ENCODE measurements at places on chromosomes 7 and 10.

DNA sequence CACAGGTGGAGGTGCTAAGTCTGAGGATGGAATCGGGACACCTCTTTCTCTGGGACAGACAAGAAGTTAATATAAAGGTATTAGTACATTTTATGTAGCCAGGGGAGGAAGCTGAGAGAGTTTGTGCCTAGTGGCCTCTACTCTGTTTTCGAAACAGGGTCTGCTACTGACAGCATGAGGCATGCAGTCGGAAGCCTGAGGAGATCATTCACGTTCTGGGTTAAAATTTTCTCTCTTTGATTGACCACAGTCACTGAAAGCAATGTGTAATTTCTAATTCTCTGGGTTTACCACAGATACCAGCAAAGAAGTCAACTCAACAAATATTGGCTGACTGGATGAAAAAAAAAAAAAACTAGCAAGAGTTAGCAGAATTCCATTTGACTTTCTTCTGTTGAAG, 53.3 kb upstream of the KCTD7 start:
- H3K36me3 ChIP-seq = peaks cover 3% of the 10 kb centered on the region
- no peak for DNase-seq
- H3K27ac ChIP-seq = no peak overlapping the region
- H3K27me3 ChIP-seq = no peaks in the 10 kb centered on the region
- no peak overlapping the region for H3K4me3 ChIP-seq

DNA sequence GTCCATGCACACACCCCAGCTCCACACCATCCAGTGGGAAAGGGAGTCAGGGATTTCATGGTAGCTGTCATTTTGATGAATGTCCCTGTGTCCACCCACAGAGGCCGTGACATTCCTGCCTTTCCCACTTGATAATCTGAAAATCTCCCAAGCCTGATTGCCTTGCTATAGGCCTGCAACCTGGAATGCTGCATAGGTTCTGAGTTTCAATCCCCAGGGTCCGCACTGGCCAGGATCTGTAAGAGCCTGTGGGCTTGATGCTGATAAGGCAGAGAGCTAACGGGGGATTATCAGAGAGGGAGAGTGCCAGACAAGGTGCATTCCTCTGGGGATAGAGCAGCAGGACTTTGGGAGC, 57.5 kb downstream of the RBM20 start:
- no peaks in the 10 kb centered on the region for H3K27me3 ChIP-seq
- H3K27ac ChIP-seq = no peak overlapping the region
- H3K36me3 ChIP-seq = no peaks in the 10 kb centered on the region
- H3K4me3 ChIP-seq = no peak overlapping the region

DNA sequence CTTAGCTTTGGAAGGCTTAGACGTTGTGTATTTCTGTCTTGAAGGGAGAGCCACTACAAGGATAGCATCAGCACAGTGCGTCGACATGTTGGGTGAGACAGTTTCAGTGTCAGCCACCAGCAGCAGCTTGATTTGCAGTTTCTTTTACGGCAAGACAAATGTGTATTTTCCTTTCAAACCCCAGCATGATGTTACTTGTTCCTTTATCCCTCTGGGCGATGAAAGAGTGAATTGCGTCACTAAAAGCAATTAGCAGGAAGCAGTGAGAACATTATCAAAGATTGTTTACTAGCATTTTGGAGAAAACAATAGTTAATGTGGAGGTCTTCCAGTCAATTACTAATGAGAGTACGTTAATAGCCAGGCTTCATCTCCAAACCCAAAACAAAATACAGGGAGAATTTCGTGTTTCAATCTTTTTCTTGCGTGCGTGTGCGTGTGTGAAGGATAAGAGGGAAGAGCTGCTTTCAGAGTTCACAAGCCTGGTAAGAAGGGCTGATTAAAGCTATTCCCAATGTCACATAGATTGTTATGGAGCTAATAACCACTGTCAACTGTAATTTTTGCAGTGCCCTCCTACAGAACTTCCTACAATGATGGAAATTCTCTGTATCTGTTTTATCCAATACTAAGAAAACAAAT, 157.1 kb upstream of the AOAH start:
- H3K27ac ChIP-seq = no peak overlapping the region
- DNase-seq = no peak
- H3K4me1 ChIP-seq = no peaks in the 10 kb centered on the region
- H3K4me3 ChIP-seq = no peak overlapping the region
- H3K27me3 ChIP-seq = no peaks in the 10 kb centered on the region

- H3K27me3 ChIP-seq = no peaks in the 10 kb centered on the region
- no peaks in the 10 kb centered on the region for H3K36me3 ChIP-seq
- H3K27ac ChIP-seq = no peak overlapping the region
Measured at GRCh38 chr10:124197371-124198124, 104.2 kb upstream of the CHST15 start.

DNA sequence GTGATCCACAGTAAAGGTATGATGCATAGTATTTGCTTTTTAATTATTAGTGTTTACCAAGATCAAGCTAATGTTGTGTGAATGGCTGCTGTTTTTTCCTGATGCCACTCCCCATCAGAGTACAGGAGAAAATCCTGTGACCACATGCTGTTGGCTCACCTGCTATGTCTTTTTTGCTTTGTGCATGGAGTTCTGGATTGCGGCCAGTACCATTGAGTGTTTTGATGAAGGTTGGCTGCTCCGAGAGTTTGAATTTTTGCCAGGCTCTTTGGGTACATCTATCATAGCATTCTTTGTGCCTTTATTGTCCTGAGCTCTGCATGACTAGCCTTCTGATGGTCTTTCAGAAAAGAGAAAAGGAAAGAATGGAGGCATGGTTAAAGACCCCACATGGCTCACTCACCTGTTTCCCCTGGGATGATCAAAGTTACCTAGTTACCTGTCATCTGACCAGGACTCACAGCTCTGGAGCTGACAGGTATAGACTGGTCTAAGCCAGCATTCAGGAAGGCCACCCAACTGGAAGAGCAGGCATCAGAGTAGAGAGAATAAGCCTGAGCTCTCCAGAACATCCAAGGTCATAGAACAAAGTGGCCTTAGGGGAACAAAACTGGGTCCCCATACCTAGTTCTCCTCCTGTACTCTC, 11.8 kb upstream of the SGPL1 start:
- no peaks in the 10 kb centered on the region for H3K4me1 ChIP-seq
- 0 out of 2 replicates have a peak, but pooled peaks cover 2% of the 10 kb centered on the region for H3K27me3 ChIP-seq
- DNase-seq = no peak

GRCh38 chr7:116465125-116465524, 34.4 kb upstream of the CAV2 start:
- peak overlapping the region; percentile 4 for H3K27ac ChIP-seq
- peaks cover 6% of the 10 kb centered on the region for H3K4me1 ChIP-seq

GRCh38 chr7:4871056-4871680, 9.3 kb upstream of the PAPOLB start:
- H3K4me3 ChIP-seq = no peak overlapping the region
- H3K27ac ChIP-seq = no peak overlapping the region
- no peaks in the 10 kb centered on the region for H3K36me3 ChIP-seq
- H3K4me1 ChIP-seq = no peaks in the 10 kb centered on the region
- H3K27me3 ChIP-seq = no peaks in the 10 kb centered on the region

DNA sequence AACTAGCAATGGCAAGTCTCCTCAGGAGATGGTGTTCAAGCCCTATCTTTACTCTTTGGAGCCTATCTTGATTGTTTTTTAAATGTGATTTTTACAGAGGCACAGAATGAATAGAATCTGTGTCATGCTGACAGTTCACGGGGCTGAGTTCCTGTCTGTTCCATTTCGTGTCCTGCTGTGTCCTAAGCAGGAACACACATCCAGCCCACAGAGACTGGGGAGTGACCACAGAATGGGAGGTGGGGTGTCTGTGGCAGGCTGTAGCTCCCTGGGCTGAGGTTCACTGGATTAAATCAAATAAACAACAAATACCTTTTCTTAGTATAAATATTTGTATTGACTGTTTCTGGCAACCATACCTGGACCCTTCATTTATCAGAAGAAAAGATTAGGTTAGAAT, 73.4 kb upstream of the CARD11 start:
- DNase-seq = no peak
- H3K36me3 ChIP-seq = no peaks in the 10 kb centered on the region
- no peaks in the 10 kb centered on the region for H3K27me3 ChIP-seq
- no peak overlapping the region for H3K4me3 ChIP-seq
- H3K27ac ChIP-seq = no peak overlapping the region

DNA sequence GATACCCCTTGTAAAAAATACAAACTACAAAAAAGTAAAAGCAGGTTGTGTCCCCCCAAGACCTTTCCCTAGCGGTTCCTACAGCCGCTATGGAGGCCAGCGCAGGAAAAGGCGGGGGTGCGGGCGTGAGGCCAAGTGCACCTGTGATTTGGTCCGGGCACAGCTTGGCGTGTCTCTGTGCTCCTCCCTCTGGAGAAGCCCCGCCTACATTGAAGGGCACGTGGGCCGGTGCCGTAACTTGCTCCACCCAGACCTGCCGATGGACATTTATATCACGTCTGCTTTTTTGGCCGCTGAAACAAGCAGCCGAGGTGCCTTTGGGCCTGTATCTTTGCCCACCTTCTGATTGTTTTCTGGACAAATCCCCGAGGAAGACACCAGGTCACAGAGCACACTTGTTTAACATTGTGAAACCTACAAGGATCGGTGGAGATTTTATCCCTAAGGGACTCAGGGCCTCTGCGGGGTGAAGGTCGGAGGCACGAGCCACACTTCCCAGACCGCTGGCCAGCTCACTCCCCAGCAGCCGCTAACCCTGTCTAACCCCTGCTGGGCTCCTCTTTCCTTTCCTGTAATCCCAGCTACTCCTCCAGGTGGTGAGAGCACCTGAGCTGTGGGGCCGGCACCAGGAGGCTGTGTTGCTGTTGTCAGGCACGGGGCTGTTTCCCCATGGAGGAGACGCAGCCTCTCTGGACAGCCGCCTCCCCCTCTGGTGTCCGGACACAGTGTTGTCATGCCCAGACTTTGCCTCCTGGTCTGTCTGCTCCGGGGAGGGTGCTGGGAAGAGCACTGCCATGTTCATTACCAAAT, 18.8 kb upstream of the INPP5A start:
- H3K4me1 ChIP-seq = peaks cover 43% of the 10 kb centered on the region
- H3K27ac ChIP-seq = peak overlapping the region; percentile 55
- no peak overlapping the region for H3K4me3 ChIP-seq
- H3K36me3 ChIP-seq = no peaks in the 10 kb centered on the region

DNA sequence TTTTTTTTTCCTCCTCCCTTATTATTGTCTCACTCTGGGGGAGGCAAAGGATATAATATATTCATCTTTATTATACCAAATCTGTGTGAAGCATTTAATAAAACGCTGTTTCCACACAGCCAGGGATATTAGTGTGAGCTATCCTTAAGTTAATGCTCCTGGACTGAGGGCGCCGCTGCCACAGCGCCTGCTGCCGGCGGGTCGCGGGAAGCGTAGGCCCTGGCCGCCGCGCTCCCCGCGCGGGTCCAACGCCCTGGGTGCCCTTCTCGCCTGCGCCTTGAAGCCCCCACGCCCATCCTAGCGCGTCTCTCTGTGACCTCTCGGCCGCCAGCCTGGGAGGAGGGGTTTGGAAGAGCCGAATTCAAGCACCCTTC, 9.5 kb upstream of the LBX1 start:
- H3K4me3 ChIP-seq = no peak overlapping the region
- H3K36me3 ChIP-seq = no peaks in the 10 kb centered on the region
- H3K4me1 ChIP-seq = no peaks in the 10 kb centered on the region
- DNase-seq = no peak

DNA sequence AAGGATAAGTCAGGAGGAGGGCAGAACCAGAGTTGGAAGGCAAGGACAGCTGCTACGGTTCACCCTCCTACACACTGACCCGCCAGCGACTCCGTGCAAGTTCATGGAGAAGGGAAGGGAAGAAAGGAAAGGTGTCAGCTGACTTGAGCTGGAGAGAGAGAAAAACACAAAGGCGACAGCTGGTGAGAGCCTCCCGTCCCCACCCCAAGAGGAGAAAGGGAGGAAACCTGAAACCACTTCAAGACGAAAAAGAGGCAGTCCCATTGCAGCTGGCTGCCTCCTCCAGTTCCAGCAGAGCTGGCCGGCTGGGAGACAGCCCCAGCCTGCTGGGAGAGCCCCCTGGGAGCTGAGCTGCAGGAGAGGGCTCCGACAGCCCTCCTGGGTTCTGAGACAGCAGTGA, 75.2 kb downstream of the PARD3 start:
- DNase-seq = peak; percentile 47
- H3K27me3 ChIP-seq = no peaks in the 10 kb centered on the region
- peak overlapping the region; percentile 4 for H3K27ac ChIP-seq
- H3K4me3 ChIP-seq = no peak overlapping the region

GRCh38 chr7:129368389-129368986, 65.7 kb upstream of the STRIP2 start:
- H3K4me3 ChIP-seq = no peak overlapping the region
- H3K4me1 ChIP-seq = no peaks in the 10 kb centered on the region
- H3K27ac ChIP-seq = no peak overlapping the region
- no peak for DNase-seq
- H3K36me3 ChIP-seq = no peaks in the 10 kb centered on the region

GRCh38 chr10:124447751-124448466, 1.9 kb downstream of the NKX1-2 start:
- DNase-seq = no peak
- H3K36me3 ChIP-seq = no peaks in the 10 kb centered on the region
- H3K4me1 ChIP-seq = peaks cover 22% of the 10 kb centered on the region
- peaks cover 2% of the 10 kb centered on the region for H3K27me3 ChIP-seq

DNA sequence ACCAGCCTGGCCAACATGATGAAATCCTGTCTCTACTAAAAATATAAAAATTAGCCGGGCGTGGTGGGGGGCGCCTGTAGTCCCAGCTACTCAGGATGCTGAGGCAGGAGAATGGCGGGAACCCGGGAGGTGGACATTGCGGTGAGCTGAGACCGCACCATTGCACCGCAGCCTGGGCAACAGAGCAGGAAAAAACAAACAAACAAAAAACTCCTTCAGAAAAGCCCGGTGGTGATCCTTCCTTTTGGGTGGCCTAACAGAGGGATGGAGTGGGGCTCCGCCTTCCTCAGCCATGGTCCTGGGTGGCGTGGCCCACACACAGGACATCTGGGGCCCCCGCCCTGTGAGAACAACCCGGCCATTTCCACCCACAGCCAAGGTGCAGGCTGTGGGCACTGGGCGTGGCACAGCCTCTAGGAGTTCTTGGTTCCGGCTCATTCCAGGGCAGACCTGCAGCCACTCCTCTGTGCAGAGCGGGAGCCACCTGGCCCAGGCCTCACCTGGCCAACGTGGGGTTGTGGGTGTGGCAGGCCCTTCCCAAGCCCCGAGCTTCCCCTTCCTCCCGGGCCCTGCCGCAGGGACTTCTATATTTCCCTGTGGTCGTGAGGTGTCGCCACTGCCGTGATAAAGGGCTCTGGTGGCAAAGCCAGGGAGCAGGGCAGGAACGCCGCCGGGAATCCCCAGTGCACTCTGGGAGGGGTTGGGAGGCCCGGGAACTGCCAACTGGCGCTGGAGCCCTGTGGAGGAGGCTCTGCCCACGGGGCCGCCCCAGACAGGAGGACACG, 37.6 kb downstream of the GET4 start:
- no peak for DNase-seq
- no peaks in the 10 kb centered on the region for H3K36me3 ChIP-seq
- H3K27me3 ChIP-seq = no peaks in the 10 kb centered on the region
- H3K4me1 ChIP-seq = no peaks in the 10 kb centered on the region

- H3K4me1 ChIP-seq = no peaks in the 10 kb centered on the region
- DNase-seq = no peak
- no peak overlapping the region for H3K27ac ChIP-seq
- no peaks in the 10 kb centered on the region for H3K27me3 ChIP-seq
- no peak overlapping the region for H3K4me3 ChIP-seq
Measured at GRCh38 chr7:100677308-100678267, 4.0 kb downstream of the GNB2 start.
